Endothelial cell (in vitro differentiated cells): ENCODE measurements at places on chromosomes 12 and 14.
A peak's percentile ranks its signal among the peaks of the same experiment; 100 is the strongest.

GRCh38 chr12:116366456-116366776, 88.9 kb upstream of the MED13L start:
- no peak for DNase-seq

- no peak for DNase-seq
Observed at GRCh38 chr12:75754698-75755097, 243.3 kb upstream of the KRR1 start.

DNA sequence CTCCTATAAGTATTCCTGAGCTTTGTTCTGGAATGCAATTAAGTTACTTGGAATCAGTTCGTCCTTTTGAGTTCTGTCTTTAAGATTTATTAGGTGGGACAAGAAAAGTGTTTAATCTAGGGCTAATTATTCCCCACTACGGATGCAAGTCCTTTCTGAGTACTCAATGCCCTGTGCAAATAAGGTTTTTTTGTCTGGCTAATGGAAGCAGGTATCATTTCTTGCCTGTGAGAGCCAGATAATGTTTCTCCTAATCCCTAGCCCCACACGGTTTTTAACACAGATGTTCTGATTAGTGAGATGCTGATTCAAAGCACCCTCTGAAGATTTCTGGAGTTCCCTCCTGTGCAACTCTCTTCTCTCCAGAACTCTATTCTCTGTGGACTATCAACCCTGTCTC, 296.6 kb upstream of the PRICKLE1 start:
- DNase-seq: no peak

DNA sequence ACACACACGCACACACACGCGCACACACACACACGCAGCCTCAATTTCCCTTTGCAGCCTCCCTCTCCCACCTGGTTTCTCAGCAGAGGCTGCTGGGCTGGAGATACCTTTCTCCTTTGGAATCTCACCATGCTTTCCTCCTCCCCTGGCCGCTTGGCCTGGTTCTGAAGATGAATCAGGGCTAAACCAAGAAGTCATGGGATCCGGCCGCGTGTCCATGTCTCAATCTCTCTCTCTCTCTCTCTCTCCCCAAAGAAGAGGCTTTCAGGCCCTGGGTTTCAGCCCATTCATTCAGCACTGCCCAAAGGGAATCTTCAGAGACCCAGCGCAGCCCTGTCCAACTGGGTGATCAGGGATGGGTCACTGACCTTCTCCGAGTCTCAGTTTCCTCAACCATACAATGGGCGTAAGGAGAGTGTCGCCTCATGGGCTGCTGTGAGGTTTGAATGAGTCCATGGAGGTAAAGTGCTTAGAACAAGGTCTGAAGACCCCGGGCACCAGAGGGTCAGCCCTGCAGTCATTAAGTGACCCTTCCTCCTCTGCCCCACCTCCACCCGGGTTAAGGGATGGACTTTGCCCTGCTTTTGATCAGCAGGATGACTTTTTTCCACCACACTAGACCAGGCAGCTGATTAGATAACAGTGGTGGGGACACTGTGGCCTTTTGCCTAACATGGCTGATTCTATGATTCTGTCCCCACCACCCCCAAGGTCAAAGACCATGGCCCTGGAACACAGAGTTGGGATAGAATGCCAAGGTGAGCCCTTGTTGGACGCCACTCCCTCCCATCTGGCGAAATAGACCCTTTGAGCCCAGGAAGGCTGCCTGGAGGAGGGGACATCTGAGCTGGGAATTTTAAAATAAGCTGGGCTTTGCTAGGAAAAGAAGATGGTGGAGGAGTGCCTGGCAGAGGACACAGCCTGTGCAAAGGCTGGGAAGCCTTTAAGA, 42.1 kb downstream of the SCARB1 start:
- no peak for DNase-seq

GRCh38 chr14:25406818-25407217, 356.9 kb upstream of the STXBP6 start:
- peak; percentile 65 for DNase-seq

DNA sequence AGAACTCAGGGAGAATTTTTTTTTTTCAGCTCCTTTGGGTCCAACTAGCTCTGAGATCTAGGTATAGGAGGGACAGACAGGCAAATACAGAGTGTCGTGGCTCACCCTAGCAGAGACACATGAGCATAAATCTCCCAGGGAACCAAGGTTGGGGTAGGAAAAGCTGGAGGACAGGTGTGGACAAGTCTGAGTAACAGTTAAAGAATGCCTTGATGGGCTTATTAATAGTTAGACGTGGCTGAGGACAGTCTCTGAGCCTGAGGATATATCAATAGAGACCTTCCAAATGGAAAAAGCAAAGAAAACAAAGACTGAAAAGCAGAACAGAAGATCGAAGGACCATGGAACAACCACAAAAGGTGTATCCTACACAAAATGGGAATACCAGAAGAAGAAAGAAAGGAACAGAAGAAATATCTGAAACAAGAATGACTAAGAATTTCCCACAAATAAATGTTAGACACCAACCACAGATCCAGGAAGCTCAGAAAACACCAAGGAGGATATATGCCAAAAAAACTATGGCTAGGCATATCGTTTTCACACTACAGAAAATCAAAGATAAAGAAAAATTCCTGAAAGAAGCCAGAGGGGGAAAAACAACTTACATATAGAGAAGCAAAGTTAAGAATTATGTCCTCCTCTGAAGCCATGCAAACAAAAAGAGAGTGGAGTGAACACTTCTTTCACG, 80.9 kb downstream of the PTPRB start:
- DNase-seq: no peak

GRCh38 chr14:91509083-91509877, 830 bp downstream of the PPP4R3A start:
- DNase-seq: peak; percentile 24

DNA sequence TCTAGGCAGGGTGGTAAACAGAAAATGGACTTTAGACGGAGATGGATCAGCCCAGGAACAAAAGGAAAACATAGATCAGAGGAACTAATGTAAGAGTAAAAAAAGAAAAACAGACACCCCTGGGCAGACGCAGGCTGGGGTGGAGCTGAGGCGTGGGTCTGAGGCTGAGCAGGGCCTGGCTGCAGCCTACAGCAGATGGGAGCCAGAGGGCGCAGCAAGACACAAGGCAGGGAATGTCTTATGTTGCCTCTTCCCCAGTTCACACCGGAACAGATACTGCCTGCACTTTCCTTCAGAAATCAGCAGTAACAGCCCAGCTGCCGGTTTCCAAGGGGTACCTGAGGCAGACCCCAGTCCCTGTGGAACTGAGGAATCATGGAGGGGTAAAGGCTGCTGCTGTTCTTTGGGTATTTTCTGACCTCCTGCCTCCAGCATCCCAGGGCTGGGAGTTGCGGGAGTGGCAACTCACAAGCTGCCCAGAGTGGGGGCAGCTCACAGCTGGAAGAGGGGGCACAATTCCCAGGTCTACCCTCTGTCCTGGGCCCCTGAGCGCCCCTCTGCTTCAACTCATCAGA, 9.8 kb downstream of the ZNF605 start:
- no peak for DNase-seq

- DNase-seq: no peak
Observed at GRCh38 chr14:96989306-96989705, 192.1 kb downstream of the VRK1 start.

DNA sequence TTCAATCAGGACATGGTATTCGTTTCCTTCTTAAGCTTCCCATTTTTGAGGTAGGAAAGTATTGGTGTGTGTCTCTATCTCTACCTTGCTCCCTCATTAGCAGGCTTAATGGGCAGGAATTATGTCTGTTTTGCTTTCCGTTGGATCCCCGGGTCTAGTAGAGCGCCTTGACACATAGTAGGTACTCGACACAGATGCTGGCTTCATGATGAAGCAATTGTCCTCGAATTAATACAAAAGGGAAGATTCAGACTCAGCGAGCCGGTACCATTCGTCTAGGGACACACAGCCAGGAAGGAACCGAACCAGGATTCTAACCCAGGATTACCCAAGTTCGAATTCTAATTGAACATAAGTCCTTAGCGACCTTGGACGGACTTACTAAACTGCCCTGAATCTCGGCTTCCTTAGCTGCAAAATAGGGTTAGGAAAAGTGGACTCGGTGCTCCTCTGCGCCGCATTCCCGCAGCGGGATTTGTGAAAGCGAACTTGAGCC, 496 bp upstream of the ISCU start:
- DNase-seq: no peak

GRCh38 chr12:19910681-19911080, 457.7 kb upstream of the PDE3A start:
- DNase-seq: no peak

DNA sequence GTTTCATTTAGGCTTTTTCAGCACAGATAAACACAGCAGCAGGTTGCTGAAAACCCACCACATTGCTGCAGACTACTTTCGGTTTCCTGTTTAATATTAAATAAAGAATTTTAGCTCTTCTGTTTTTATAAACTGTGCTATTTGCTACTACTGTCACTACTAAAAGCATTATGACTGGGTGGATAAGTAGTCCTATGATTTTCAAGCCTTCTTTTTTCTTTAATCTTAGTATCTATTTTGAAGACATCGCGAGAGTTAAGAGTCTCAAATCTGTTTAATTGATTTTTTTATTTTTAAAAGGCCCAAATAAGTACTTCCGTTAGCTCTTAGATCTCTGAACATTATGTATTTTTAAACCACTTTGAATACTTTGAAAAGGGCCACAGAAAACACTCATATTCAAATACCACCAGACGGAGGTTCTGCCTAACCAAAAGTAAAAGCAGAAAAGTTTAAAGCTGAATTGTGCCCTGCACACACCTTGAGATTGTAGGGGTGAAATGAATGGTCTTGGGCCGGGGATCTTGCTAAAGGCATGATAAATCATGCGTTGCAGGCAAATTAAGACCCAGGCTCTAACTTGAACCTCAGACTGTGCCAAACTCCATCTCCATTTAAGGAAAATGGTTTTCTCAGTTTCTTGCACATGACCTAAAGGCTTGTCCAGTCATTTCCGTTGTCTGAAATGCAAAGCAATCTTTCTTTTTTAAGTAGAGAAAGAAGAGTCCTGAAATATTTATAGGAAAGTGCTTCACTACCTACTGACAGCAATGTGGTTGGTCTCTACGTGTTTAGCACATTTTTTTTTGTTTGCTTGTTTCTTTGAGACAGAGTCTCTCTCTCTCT, 13.6 kb upstream of the FOXN3 start:
- no peak for DNase-seq

DNA sequence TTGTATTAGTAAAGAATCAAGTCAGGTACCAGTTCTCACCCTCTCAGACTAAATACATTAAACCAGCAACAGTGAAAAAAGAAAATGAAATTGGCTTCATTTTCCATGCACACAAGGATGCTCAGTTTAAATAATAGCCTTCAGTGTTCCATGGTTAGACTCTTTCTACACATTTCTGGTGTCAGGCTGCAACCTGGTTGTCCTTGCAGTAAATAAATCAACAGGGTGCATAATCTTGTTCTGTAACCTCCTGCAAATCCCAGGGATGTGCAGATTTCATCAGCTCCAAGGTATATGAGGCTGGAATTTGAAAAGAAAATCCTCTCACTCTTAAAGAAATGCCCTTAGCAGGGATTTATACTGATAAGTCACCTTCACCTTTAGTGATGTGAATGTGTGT, 46.7 kb upstream of the BTG1 start:
- no peak for DNase-seq

DNA sequence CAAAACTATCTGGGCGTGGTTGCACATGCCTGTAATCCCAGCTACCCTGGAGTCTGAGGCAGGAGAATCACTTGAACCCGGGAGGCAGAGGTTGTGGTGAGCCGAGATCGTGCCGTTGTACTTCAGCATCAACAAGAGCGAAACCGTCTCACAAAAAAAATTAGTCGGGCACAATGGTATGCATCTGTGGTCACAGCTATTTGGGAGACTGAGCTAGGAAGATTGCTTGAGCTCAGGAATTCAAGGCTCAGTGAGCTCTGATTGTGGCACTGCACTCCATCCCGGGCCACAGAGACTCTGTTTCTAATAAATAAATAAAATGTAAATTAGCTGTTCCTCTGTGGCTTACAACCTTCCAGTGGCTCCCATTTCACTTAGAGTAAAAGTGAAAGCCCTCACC, 28.0 kb downstream of the RCOR1 start:
- DNase-seq: no peak

DNA sequence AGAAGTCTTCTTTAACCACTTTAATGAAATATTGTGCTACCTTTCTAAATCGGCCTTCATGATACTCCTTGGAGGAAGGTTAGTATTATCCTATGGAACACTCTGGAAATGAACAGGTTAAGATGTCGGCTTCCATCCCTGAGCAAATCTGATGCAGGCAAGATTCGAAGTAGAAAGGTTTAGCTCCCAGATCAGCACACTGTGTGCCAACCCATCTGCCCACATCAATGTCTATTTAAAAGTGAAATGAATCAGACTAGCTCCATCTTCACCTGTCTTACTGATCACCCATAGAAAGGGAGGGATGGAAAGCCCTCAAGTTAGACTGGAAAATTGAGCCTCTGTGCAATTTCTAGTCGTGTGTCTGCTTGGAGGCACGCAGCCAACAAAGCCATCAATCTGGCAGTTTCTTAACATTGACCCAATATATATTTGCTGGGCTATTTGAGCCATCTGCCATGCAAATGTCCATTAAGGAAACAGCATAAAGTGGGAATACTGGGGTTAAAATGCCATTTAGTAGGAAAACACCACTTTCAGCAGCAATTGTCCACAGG, 506.1 kb downstream of the RMST start:
- DNase-seq: no peak

GRCh38 chr14:96486705-96487104, 15.5 kb upstream of the PAPOLA start:
- no peak for DNase-seq

- peak; percentile 65 for DNase-seq
Observed at GRCh38 chr12:42589465-42590329, at the start of gene PRICKLE1. PRICKLE1 (minus strand) TSS chr12:42589746; CDS start chr12:42472516, 117,230 bp downstream.

- DNase-seq: no peak
Observed at GRCh38 chr14:101992708-101993107, 28.3 kb downstream of the DYNC1H1 start.

DNA sequence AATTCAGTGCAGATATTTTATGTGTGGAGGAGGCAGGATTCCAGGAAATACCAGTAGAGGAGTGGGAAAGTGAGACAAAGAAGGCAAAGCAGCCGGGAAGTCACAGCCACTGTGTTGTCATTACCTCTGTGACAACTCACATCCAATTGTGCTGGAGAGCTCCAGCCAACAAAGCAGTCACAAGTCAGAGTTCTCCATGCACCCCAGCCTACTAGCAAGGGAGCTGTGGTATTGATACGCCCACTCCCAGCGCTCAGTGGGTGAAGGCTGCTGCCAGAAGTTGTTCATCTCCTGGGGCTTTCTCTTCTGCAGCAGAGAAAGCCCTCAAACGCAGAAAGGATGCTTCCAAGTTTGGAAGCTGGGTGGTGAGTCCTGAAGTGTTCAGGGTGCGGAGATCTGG, 93.9 kb downstream of the DICER1 start:
- DNase-seq: no peak

- no peak for DNase-seq
Observed at GRCh38 chr14:76921088-76921399, 94.8 kb downstream of the LRRC74A start.

DNA sequence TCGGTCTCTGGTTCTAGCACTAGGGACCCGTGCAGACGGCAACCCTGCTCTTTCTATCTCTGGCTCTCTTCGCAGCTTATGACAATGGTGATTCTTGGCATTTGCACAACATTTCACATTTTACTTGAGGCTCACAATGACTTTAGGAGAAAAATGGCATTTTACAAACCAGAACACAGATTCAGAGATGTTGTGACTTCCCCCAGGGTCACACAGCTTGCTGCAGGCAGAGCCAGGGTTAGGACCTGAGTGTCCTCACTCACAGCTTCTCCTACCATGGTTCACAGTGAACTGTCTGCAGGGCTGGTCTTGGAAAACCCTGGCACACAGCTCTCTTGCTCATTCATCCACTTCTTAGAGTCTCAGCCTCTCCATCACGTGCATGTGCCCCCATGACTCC, 23.7 kb downstream of the P2RX7 start:
- DNase-seq: no peak

GRCh38 chr12:46209170-46209569, 59.7 kb downstream of the SLC38A1 start:
- no peak for DNase-seq
